ENCODE measurements at places on chromosomes 1 and 21. TPM values are rescaled to one million over a fixed set of nuclear protein-coding genes. Genes with fewer than 3 reads are reported as not detected.

The SLFNL1 gene
- total RNA-seq: not detected

The TSPEAR gene
- not detected for total RNA-seq

The S100A11 gene
- 79.3 TPM for total RNA-seq

The HAO2 gene
- not detected for total RNA-seq

The DNAH14 gene
- 11.1 TPM for total RNA-seq

The RCSD1 gene
- total RNA-seq: under 0.01 TPM

The DAB1 gene
- not detected for total RNA-seq

The KCND3 gene
- under 0.01 TPM for total RNA-seq

The C4BPA gene
- total RNA-seq: not detected

The KLHDC7A gene
- total RNA-seq: not detected

The EFNA1 gene
- 44.8 TPM for total RNA-seq

The GPATCH3 gene
- 5.1 TPM for total RNA-seq

The CD2 gene
- total RNA-seq: not detected

The GJA4 gene
- total RNA-seq: 0.48 TPM

The TMPRSS15 gene
- not detected for total RNA-seq

The PPP1R8 gene
- 40.5 TPM for total RNA-seq

The SLC2A5 gene
- total RNA-seq: under 0.01 TPM

The RASAL2 gene
- total RNA-seq: 21.7 TPM

The DCDC2B gene
- under 0.01 TPM for total RNA-seq

The KRTAP10-12 gene
- total RNA-seq: not detected

The MTARC1 gene
- 3.1 TPM for total RNA-seq

The PTGFRN gene
- 97.4 TPM for total RNA-seq

The PLD5 gene
- total RNA-seq: 0.21 TPM

The ZNF670 gene
- 2.7 TPM for total RNA-seq

The OR2AK2 gene
- total RNA-seq: not detected

Data from tracheal epithelial cell (primary cell).